ENCODE measurements at places on chromosomes 4 and X.

DNA sequence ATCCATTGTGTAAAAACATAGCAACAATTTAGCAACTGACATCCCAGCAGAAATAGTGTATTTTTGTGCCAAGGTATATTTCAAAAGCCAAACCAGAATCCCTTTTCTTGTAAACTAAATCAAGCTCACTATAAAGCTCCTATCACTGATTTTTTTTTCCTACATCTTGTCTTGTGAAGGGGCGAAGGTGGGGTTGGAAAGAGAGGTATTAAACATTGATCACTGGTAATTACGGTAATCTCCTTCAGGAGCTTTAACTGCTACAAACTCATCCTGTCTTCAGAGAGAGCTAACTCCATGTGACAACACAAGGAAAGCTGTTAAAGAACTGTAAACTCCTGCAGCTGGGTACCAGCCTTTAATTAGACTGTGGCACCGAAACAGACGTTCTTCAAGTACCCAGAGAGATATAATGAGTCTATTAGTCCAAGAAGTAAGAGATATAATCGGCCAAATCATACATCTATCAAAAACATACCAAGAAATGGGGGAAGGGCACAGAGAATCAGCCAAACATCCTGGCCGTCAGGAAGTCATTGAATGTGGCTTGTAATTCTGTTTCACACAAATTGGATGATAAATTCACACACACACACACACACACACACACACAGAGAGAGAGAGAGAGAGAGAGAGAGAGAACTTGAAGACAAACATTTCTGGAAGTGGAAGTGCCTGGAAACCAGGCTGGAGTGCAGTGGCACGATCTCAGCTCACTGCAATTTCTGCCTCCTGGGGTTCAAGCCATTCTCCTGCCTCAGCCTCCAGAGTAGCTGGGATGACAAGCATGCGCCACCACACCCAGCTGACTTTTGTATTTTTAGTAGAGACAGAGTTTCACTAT, 111.9 kb upstream of the PPARGC1A start:
- DNase-seq = no peak

DNA sequence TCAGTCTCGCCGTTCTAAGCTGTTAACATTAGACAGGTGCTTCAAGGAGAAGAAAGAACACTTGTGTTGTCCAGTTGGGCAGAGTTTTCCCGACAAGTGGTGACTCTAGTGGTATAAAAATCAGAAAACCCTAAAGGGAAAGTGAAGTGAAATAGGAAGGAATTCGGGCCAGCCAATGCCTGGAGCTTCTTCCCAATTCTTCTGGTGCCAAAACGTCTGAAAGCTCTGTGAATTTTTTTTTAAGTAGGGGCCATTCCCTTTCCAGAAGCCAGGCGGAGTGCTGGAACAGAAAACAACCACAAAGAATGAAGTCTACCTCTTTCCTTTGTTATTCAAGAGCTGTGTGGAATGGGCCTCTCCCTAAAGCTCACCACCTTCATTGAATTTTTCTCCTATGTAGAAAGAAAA, 43.1 kb upstream of the PPARGC1A start:
- DNase-seq = no peak

GRCh38 chr4:121187206-121187605, 23.1 kb upstream of the TNIP3 start:
- DNase-seq = no peak

- no peak for DNase-seq
These were observed 620.6 kb downstream of the RAPGEF2 start for GRCh38 chr4:159723341-159724048.

DNA sequence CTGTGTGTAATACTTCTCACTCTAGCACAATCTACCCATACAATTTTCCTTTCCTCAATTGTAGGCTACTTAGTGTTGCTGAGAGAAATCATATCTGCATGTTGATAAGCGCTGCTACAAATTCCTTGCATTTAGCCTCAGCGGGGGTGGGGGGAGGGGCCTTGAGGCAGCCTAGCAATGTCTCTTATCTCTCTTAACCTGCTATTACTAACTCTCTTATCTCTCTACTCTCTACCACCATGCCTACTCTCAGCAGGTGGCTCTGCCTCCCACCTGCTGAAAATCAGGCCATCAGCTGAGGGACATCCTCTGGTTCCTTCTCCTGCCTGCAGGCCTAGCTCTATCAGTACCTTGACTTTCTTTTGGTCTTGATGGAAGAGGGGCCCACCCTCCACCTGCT, 98.9 kb downstream of the GPR82 start:
- DNase-seq = no peak

- peak; percentile 35 for DNase-seq
These were observed 712 bp downstream of the STX18 start for GRCh38 chr4:4541040-4541631.

GRCh38 chr4:17033768-17034181, 135.3 kb upstream of the LDB2 start:
- DNase-seq = no peak

DNA sequence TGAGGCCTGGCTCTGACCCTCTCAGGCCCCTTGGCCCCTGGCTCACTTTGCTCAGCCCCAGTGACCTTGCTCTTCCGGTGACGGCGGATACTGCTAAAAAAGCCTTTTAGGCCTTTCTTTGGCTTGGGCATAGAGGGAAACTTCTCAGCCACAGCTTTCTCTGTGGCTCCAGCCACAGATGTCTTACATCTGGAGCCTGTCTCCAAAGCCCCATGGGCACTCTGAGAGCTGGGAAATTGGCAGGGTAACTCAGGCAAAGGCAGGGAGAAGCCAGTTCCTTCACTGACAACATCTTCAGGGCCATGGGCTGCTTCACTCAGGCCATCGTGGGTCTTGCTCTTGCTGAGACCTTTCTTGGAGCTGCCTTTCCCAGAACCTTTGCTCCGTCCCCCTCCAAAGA, 12.8 kb downstream of the AMER1 start:
- DNase-seq = no peak

GRCh38 chr4:25827373-25827772, 35.4 kb downstream of the SEL1L3 start:
- DNase-seq = no peak

DNA sequence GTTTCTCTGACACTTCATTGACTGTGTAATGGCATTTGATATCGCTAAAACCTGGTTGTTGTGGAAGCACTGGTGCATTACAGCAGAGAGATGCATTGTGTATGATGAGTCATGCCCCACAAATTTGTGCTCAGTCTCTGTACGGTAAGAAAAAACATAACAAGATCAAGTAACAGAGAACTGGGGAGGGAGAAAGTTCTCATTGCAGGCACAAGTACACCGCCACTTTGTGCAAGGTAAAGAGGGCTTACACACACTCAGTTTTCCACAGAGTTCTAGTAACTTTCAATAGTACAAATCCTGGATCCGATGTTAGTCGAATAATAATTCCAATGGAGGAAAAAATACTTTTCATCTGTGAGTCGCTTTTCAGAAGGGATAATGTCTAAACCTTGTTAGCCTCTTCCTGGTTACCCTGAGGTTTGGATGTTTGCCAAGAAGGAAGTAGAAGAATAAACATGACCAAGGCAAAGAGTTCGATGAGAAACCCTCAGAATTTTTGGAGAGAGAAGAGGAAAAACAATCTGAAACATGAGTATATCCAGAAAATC, 512.5 kb upstream of the SLIT2 start:
- no peak for DNase-seq

- no peak for DNase-seq
These were observed 165.2 kb downstream of the SLC39A8 start for GRCh38 chr4:102180046-102180445.

- no peak for DNase-seq
These were observed 116.6 kb upstream of the LCORL start for GRCh38 chr4:18138076-18138665.

DNA sequence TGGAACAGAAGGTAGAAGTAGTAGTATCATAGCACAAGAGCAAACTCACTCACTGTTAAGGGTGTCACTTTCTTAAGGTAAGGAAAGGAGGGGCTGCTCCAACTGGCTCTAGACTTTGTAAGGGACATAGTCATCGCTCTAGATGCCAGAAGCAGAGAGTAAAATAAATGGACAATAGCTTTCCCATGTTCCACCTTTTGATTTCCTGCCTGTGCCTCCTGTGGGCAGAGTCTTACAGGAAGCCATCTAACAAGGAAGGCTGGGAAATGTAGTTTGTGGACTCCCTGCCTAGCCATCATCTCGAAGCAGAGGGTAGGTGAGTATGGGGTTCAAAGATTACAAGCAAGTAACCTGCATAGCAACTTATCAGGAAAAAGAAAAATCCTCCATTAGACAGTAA, 1.7 kb upstream of the METTL14 start:
- DNase-seq = no peak

DNA sequence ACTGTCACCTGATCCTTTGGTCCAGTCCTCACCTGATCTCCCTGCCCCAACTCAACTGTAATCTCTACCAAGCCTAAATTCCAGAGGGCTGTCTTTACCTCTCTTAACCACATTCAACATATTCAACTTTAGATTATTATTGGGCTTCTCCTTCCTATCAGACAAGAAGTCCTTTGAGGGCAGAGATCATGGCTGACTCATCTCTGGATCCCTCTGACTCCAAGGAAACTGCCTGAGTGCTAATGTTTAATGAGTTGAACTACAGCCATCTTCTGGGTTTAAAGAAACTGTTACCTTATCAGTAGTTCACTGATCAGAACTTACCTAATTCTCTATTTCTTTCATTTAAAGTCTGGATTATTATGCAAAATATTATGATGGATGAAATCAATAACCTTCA, 135.7 kb downstream of the GPC3 start:
- DNase-seq = no peak

- no peak for DNase-seq
These were observed 72.0 kb downstream of the FAT1 start for GRCh38 chr4:186651624-186652023.

DNA sequence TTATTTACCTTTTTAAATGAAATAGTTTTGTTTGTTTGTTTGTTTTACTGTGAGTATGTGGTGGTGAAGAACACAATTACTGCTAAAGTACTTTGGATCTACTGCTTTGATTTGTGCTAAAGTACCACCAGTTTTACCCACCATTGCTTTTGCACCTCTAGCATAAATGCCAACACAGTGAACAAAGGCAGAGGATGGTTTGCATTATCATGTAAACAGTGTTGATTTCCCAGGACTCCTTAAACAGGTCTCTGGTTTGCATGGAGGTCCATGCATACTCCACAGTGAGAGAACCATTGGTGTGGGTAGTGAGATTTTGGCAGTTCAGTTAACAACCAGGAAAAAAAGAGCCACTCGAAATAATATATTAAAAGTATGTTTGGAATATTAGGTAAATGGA, 11.0 kb downstream of the FAT4 start:
- no peak for DNase-seq

GRCh38 chr4:145097331-145097820, 620 bp downstream of the ANAPC10 start:
- no peak for DNase-seq

GRCh38 chr4:158540125-158540907, 18.6 kb downstream of the RXFP1 start:
- no peak for DNase-seq

GRCh38 chr4:188934320-188934962, 795.2 kb downstream of the TRIML1 start:
- DNase-seq = no peak

- no peak for DNase-seq
These were observed 908 bp downstream of the PCDH10 start for GRCh38 chr4:133149932-133150471.

DNA sequence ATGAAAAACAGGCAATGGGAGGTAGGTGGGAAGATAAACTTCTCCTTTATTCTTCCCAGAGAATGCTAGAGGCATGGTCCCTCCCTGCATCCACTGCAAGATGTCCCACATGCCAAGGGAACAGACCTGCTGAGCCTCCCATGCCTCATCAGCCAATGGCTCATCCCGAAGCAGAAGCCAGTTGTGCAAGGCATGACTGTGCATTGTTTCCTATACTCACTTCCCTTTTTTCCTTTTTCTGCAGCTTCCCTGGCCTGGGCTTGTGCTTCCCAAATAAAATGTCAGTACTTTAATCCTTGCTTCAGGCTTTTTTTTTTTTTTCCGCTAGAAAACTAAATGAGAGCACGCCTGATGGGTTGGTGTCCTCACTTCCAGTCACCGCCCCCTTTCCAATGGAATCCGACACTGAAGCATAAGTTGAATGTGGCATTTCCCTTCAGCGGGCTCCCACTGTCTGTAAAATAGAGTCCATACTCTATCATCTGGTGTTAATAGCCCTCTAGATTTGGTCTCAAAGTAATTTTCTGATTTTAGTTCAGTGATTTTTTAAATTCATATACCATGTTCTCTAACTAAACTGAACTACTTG, 239.0 kb upstream of the JADE1 start:
- DNase-seq = no peak

DNA sequence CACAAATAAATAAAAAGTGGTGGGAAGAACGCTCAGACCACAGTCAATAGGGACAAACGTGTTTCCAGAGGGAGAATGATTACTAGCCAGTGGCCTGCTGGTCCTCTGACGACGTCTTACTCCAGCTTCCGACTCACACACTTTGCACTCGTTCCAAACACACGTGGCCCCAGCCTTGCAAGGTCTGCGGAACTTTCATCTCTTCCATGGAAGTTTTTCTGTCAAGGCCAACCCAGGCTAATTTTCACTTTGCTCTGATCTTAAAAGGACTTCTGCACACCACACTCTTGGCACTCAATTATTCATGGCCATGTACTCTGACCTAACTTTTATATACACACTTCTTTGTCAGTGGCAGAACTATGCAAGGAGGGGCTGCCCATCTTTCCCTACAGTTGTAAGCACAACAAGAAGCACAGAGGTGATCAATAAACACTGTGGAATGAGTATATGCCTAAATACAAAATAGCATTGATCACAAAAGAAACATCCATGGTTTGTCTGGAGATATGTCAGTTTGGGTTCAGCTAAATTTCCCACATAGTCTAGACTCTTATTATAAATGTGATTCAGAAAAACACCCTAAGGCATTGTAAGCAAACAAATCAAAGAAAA, 69.4 kb downstream of the STX18 start:
- no peak for DNase-seq

DNA sequence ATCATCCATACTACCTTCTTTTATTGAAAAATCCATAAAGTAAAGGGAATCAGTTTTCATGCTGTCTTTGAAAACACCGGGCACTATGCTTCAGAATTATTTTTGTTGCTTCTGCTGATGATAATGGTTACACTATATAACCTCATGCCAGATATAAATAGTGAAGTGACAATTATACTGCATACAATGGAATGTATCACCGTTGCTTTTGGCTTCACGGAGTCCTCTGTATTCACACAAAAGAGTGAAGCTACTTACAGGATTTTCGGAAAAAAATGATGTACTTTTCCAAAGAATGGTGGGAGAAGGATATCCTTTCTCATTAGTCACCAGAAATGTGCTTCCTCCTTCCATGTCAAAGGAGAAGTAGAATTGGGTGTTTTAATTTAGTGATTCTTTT, 159.1 kb upstream of the PITX2 start:
- DNase-seq = no peak

DNA sequence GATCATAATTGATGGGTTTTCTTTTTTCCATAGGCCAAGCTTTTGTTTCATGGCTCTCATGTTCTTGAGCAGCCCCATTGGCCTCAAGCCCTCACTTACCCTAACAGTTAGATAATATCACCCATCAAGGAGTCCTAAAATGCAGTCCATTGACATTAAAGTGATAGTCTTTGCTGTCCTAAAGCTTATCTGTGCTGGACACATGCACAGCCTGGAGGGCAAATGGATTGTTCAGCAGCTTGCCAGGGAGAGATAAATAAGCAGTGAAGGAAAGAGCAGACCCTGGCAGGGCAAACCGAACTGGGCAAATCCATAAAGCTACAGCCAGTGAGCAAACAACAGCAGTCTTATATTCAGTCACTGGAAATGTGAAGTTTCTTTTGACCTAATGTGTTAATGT, 199.6 kb upstream of the MID1 start:
- no peak for DNase-seq

All from germinal center (tissue), 1 donor.